ELF-1 (cell line): ENCODE measurements at places on chromosomes 11 and 22.

DNA sequence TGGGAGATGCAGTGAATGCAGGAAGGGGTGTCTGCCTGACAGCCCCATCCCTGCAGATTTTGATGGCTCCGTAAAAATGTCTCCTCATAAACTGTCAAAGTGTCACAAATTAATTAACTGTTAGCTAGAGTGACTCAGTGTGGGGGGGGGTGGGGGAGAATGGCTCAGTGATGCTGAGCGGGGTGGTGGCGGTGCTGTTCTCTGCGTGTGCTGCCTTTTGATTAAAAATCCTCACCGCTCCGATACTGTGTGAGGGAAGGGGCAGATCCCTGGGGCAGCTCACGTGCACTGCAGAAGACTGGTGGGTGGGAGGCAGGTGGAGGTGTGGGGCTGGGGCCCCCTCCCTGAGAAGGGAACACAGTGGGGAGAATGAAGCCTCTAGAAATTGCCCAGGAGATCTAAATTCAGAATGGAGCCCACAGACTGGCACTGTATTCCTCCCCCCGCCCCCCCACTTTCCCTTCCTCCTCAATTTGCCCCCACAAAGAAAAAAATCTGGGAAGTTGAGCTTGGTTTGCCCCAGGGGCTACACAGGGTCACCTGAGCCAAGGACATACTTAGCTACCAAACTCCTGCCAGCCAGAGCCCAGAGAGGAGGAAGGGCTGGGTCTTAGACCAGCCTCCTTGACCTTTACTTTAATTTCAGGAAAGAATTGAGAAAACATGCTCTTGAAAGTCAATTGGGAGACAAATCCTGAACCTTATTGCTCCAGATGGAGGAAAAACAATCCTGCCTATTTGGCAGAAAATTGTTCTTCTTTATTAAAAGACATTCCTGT is 39.8 kb downstream of the DRD2 start:
- DNase-seq, result no peak

DNA sequence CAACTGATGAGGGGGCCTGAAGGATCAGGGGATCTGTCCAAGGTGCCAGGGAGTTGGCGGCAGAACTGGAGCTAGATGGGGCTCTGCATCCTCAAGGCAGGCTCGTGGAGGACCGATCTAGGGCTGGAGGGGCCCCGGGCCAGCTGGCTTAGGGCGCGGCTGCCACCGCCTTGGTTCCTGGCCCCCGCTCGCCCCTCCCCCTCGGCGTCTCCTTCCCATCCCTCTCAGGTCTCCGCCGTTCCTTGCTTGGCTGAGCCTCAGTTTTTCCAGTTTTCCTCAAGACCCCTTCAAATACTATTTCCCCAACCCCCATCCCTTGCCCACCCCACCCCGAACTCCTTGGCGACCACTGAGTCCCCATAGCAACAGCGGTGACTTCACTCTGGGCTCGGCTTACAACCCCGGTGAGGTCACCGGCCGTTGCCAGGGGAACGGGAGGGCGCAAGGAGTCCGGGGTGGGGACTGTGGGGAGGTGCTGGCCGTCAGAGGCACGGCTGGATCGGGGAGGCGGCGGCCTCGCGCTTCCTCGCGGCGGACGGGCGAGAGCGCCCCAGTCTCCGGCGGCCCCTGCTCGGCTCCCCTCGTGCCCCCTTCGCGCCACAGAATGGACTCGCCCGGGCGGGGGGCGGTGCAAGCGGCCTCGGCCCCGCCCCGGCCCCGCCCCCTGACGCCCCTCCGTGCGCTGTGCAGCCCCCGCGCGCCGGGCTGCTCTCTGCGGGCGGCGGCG is 7.5 kb downstream of the FREY1 start:
- peak; percentile 77 for DNase-seq

DNA sequence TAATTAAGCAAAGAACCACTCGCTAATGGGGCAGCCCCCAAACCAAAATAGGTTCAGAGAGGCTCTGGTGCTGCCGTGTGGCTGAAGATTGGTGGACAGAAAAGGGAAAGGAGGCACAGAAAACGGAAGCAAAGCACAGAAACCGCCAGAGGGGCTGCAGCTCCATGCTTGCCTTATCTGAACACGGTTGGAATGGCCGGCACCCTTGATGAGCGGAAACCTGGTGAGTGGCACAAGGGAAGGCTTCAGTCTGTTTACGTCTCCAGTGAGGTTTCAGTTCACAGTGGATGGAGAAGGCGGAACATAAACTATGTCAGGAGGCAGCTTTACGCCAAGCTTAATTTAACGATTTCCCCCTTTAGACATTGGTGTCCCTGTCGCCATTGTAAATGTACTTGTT is 5.2 kb upstream of the PRR33 start:
- DNase-seq, result no peak

GRCh38 chr22:36028646-36029405 is at the start of gene RBFOX2:
Gene RBFOX2, minus strand, starts transcription at chr22:36028824. Its CDS starts 399 bp downstream, at chr22:36028425.
- peak; percentile 94 for DNase-seq

DNA sequence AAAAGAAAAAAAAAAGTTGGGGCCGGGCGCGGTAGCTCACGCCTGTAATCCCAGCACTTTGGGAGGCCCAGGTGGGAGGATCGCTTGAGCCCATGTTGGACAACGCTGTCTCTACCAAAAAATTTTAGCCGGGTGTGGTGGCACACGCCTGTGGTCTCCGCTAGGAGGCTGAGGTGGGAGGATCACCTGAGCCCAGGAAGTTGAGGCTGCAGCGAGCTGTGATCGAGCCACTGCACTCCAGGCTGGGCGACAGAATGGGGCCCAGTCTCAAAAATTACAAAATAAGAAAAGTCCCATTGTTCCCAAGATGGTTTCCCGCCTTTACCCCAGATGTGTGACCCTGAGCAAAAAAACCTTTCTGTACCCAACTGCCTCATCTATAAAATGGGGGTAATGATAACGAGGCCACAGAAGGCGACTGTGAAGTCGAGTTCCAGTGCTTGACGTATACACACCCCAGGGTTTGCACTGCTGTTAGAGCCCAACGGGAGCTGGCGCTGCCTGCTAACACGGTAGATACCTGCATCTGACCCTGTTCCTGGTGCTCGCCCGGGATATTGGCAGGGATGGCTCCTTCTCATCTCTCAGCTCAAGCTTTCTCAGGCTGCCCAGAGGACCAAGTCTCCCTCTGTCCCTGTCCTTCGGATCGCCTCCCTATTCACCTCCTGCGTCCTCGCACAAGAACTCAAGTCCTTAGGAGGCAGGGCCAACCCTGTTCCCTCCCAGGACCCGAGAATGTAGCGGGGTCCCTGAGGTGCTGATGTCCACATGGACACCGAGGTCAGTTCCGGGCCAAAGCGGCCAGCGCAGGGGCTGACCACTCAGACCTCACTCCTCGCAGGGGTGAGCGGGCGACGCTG is 1.1 kb upstream of the RPLP2 start:
- DNase-seq, result no peak

DNA sequence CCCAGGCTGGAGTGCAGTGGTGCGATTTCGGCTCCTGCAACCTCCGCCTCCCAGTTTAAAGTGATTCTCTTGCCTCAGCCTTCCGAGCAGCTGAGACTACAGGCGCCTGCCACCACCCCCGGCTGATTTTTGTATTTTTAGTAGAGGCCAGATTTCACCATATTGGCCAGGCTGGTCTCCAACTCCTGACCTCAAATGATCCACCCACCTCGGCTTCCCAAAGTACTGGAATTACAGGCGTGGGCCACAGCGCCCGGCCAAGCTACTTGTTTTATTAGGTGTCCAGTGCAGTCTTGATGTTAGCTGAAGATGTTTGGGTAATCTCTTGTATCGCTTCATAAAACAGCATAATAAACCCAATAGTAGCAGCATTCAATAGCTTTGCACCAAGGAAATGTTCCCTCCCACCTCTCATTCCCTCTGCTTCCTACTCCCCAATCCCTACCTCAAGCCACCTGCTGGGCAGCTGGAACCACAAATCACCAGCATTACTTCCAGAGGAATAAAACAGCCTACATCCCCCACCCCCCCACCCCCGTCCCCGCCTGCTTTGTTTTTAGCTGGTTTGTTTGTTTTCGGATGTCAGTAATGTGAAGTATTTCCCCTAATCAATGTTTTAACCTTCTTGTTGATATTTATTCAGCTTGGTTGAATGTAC is 11.0 kb upstream of the GRIK4 start:
- no peak for DNase-seq

DNA sequence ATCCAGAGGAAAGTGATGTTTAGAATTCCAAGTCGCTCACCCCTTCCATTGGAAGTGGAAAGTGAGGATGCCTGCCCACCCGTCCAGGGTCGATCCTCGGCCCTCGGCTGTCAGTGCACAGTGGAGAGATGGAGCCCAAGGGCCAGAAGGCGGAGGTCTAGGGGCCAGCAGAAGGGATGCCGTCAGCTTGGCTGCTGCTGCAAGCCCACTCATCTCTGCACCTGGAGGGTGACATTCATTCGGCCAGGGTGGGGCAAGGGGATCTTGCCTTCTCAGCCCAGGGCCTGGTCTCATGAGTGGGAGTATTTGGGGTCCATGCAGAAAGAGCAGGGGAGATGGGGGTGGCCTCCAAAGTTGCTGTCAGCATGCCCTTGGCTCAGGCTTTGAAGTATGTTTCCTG is 30.7 kb downstream of the LINC01488 start:
- DNase-seq, result no peak

DNA sequence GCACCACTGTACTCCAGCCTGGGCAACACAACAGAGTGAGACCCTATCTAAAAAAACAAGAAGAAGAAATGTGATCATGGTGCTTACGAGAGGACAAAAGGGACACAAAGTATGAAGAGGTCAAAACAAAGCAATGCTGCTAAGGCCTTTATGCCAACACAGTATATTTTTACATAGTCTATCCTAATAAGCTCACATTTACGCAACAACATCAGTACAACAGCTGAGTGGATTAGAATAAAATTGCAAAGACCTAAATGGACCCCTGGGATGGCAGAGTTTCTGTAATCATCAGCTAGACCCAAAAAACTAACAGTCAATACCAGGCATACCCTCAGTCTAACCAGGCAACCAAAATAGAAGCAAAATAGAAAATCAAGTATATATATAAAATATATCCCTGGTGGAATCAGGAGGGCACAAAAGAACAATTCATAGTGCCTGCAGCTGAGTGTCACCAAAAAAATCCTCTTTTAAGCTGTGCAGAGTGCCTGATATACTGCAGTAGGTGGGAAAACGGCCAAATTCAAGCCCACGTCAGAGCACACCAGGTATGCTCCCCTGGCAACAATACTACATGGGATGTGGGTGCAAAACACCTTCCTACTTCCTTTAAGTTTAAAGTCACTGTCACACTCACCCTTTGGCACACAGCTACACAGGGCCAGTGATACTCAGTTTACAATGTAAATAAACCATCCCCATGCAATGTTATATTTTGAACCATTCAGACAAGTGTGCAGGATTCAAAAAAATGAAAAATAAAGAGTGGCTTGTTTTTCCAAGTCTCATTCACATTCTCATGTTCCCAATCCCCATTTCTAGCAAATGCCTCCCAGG is 57.8 kb downstream of the RBFOX2 start:
- no peak for DNase-seq
